ENCODE measurements at places on chromosomes 16 and 17.
A peak's percentile ranks its signal among the peaks of the same experiment; 100 is the strongest.

GRCh38 chr16:10504404-10504885, 76.0 kb downstream of the EMP2 start:
- no peaks in the 10 kb centered on the region for H3K36me3 ChIP-seq
- no peak overlapping the region for H3K27ac ChIP-seq
- no peak for DNase-seq
- no peaks in the 10 kb centered on the region for H3K27me3 ChIP-seq
- no peak overlapping the region for H3K4me3 ChIP-seq
- no peaks in the 10 kb centered on the region for H3K4me1 ChIP-seq

GRCh38 chr17:51155416-51155815, 2.1 kb downstream of the NME1 start:
- no peak overlapping the region for H3K27ac ChIP-seq
- H3K4me3 ChIP-seq = no peak overlapping the region
- H3K4me1 ChIP-seq = peaks cover 14% of the 10 kb centered on the region
- no peak for DNase-seq
- peaks cover 6% of the 10 kb centered on the region for H3K36me3 ChIP-seq
- no peaks in the 10 kb centered on the region for H3K27me3 ChIP-seq

DNA sequence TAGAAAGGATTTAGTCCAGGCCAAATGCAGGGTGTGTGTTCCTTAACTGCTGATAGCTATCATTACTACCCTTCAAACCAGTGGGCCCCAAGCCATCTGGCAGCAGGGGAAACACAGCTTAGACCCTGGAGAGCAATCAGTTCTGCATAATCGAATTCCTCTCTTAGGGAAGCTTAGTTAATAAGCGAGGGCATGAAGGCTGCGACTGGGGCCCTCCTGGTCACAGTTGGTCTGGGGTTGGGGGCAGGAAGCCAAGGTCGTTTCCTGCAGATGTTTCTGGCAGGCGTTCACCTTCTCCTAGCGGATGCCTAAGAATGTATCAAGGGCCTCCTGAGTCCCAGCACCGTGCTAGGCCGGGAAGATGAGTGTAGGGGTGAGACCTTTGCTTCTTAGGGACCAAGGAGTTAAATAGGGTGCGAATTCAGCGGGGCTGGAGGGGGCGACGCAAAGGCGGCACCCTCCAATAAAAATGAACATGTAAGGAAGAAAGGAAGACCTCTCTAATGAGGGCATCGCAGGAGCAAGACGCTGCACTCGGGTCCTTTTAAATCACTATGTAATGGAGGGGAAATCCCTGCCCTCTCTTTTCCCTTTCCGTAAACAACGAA, 16.5 kb upstream of the EEF2K start:
- DNase-seq = no peak
- H3K27ac ChIP-seq = peak overlapping the region; percentile 99
- H3K27me3 ChIP-seq = no peaks in the 10 kb centered on the region
- peak overlapping the region; percentile 55 for H3K4me3 ChIP-seq
- no peaks in the 10 kb centered on the region for H3K36me3 ChIP-seq

DNA sequence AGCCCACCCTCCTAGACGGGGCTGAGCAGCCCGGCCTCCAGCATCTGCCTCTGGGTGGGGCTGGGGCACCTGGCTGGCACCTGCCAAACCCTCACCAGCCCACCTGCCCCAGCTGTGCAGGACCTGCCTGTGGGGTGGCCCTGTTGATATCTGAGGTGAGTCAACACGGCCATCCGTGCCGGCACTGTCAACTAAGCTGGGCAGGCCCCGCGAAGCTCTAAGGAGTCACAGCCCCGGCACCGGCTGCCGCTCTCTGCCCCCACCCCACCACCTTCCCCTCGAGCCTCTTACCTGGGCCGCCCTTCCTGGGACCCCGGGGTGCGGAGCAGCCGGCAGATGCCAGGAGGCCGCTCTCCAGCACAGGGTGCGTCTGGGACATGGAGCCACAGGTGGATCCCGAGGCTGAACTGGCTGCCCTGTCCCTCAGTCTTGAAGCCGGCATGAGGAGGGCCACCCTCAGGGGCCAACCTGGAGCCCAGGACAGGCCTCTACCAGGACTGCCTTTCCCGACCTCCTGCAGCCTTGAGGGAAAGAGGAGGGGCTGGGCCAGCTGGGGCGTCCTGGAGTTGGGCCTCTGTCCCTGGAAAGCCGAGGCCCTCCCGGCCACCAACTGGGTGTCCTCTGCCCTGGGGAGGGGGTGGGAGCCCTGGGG, 515 bp downstream of the CBFA2T3 start:
- DNase-seq = no peak
- H3K4me3 ChIP-seq = peak overlapping the region; percentile 35
- peaks cover 11% of the 10 kb centered on the region for H3K27me3 ChIP-seq
- no peaks in the 10 kb centered on the region for H3K36me3 ChIP-seq
- H3K4me1 ChIP-seq = peaks cover 79% of the 10 kb centered on the region

DNA sequence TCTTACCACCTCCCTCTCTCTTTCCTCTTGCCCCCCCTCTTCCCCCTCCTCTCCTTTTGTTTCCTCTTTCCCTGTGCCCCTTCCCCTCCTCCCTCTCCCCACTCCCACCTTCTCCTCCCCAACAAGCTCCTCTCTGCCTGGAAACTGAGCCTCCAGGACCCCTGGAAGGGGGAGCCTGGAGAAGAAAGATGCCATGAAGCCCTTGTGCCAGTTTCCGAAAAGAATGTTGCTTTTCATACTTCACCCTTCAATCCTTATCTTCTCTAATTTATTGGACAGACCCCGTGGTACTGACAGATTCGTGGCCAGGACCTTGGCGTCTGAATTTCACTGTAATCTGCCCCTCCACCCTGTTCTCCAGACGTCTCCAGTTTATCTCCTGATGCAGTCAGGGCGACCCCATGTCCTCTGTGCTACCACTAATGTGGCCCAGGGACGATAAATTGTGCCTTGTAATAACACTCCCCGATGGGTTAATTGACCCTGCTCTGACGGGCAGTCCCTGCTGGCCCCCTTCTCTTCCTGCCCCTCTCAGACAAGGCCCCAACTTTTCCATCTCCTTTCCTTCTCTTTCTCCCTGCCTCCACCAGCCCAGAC, 138.4 kb upstream of the GSE1 start:
- no peak overlapping the region for H3K27ac ChIP-seq
- no peaks in the 10 kb centered on the region for H3K4me1 ChIP-seq
- no peaks in the 10 kb centered on the region for H3K27me3 ChIP-seq
- no peak for DNase-seq
- no peak overlapping the region for H3K4me3 ChIP-seq
